ENCODE measurements at places on chromosomes 5 and 9.

DNA sequence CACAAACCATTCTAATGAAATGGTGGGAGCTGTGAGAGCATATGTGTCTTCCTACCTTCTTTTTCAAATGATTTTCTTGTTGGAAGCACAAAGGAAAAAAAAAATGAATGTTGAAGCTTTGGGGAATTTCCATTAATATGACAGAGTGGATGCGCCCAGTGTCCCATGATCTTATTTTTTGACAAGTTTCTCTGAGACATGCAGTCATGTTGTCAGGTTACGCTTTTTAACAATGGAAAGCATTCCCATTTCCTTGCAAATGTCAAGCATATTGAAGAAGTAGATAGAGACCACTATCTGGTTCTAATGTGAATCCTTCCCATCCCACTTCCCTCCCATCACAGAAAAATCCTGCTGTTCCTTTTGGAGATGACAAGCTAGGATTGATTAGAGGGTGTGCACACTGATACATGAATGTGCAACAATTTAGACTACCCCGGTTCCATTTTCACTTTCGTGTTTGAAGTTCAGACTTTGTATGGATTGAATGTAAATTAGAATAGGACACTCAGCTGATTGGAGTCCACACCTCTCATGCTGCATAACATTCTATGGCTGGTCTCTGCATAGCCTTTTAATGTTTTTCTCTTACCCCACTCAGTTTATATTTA lies 919.4 kb downstream of the TLE4 start:
- no peak for DNase-seq

DNA sequence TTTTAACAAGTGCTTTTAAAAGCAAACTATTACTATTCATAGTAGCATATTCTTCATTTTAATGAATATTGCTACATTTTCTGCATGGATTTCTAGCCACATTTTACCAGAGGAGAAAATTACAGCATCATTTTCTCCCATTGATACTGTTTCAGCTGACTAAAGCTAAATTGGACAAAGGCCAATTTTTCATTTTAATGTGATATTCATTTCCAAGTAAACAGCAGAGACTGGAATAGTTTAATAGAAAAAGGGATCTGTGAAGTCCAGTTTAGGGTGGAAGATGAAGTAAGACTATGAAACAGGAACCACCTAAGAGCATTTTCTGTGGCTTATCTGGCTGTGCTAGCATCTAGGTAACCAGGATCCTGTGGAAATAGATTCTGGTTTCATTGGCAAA lies 128.1 kb downstream of the GIN1 start:
- DNase-seq: no peak

- no peak for DNase-seq
Observed at GRCh38 chr5:138263581-138263980, 10.8 kb downstream of the GFRA3 start.

DNA sequence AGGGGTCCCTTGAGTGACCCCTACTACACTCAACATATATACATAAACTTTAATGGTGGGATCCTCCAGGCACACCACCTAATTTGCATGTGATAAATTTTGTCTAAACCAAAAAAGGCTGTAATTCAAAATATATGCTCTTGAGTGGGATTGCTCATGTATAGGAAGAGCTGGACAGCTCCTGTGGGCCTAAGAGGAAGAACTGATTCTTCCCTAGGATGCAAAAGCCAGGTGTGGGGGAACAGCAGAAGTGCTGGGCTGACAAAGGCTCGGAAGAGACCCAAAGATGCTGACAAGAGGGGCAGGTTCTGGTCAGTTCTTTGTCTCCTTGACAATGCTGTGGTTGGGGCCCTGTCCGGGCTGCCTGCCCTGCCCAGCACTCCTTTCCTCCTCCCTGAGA lies 43.9 kb downstream of the PCDH1 start:
- DNase-seq: no peak

DNA sequence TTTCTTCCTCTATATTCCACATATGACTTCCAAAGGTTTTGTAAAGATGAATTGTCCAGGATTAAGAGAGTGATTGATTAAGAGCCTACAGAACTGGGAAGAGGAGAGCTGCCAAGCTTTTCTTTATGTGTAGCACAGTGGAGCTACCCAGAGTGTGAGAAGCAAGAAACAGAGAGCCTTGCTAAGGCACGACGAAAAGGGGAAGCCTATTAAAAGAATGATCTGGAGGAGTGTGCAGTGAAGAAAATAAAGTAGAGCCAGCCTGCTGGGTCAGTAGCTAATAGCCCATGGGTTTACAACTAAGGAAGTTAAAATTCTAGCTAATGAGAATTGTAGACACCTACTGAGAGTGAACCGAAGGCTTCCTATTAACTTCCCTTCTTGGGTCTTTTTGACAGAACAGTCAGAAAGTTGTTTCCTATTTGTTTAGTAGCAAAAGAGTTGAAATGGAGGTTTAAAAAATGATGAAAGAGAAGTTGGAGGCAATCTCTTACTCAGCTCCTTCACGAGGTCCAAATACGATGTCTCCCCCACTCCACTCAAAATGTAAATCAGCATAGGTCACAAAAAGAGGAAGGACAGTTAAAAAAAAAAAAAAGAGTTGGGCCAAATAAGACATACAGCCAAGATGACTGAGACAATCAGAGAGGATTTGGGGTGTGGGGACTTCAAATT lies 957 bp upstream of the PRR16 start:
- no peak for DNase-seq

DNA sequence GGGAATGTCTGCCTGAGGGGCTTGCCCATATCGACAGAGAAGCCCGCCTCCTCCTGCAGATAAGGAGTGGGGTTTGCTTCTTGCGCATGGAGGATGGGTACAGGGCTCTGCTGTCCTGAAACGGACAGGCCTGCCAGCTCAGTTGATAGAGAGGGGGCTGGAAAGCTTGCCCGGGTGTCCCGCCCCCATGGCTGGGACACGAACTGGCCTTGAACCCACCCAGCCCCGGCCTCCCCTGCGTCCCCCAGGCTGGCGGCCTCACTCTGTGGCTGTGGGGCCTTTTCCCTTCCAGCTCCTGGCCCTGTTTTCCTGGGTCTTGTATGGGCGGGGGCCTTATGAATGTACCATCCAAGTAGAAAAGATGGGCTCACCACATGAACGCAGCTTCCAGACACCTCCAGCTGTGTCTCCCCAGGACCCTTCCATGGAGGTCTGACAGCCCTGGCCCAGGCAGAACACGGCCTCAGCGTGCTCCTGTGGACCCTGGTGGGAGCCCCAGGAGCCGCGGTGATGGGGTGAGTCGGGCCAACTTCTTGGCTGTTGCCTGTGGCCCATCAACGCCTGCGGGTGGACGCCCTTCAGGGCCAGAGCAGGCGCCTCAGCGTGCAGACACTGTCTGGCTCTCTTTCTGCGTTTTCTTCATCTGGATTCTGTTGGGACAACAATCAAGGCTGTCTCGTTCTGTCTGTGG lies 15.9 kb upstream of the SLC2A6 start:
- DNase-seq: no peak

- DNase-seq: no peak
Observed at GRCh38 chr9:7051711-7052110, 293.9 kb downstream of the KDM4C start.

GRCh38 chr5:252546-252945 lies 18.9 kb upstream of the PDCD6 start:
- DNase-seq: no peak

DNA sequence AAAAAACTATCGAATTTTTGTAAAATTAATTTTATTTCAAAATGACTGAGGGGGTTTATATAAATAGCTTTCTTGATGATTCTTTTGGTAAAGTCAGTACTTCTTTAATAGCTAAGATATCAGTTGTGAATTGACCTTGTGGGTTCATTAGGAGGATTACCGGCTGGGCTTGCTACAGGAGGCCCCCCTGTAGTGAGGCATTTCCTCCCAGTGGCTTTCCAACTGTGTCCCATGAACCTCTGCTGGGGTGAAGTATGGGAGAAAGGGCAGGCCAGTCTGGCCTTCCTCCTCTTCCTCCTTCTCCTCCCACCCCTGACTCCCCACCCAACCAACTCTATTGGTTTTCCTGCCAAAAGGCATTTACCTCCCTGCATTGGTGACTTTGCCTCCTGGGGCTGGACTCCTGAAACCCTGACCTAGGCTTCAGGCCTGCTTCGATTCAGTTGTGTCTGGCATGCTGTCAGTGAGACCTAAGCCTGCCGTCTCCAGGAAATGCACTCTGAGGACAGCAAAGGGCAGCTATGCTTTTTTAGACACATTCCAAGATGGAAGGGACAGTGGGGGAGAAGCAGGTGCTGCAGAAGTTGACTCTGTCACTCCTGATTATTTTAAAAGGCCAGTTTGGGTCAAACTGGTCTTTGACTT lies 144.8 kb downstream of the HSPA4 start:
- no peak for DNase-seq

- no peak for DNase-seq
Observed at GRCh38 chr5:68147659-68148058, 67.9 kb upstream of the PIK3R1 start.

GRCh38 chr5:14417276-14417730 lies 164.3 kb upstream of the OTULINL start:
- no peak for DNase-seq

GRCh38 chr5:177449140-177450061 lies 2.8 kb downstream of the PRR7 start:
- DNase-seq: no peak

DNA sequence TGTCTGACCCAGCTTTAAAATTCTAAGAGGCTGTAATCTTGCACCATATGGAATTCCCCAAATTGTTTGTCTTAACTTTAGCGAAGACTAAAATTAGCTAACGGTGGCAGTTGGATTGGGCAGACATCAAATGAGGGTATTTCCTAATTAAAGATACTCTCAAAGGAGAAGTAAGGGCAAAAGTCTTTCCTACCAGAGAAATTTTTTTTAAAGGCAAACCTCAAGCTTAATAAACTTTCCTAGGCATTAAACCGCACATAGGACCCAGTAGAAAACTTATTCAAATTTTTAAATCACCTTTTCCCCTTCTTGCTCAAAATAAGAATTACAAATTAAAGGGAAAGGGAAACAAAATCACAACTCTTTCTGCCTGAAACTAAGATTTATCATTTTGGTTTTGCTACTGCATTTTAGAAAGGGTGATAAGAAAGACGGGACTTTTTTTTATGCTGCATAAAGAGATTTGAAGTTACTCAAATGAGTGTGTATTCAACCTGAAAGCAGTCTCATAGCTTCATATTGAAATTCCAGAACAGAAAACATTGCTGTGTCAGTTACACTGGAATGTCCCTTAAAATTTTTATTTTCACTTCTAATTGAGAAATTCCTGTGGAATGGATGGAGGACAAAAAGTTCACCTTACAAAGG lies 189.1 kb upstream of the PTGER4 start:
- DNase-seq: no peak

DNA sequence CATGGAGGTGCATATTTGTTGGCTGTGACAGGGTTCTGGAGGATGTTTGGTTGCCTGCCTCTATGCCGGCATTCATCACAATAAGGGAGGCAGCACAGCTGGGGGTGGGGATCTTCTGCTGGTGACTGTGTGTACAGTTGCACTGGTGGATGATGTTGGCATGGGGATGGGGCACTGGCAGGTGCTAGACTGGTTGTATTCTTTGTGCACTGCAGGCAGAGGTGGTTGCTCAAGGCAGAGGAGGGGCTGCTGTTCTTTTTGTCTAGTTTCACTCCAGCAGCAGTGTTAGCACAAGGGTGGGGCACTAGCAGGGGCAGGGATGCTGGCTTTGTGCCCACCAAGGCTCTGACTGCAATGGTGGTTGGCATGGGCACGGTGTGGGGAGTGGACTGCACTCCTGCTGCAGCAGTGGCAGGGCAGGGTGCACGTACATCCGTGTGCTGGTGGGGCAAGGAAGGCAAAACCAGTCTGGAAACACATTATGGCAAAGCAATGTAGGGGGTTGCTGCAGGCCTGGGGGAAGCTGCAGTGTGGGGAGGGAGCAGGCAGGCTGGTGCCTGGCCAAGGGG lies 69.3 kb downstream of the ISOC1 start:
- no peak for DNase-seq

DNA sequence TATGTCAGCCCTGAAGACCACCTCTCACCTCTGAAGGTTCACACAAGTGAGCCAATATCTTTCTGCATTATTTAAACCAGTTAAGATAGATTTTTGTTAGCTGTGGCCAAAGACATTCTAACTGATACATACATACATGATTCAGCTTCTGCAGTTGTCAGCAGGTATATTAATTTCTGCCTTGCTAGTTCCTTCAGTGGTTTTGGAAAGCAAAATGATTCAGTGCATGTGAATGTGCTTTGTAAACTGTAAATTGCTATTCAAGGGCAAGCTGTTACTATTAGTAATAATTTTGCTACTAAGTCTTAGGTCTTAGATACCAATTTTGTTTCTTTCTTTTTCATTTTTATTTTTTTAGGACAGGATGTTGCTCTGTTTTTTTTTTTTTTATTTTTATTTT lies 89.2 kb upstream of the ERBIN start:
- no peak for DNase-seq

GRCh38 chr5:133129289-133129688 lies 77.5 kb downstream of the HSPA4 start:
- no peak for DNase-seq

DNA sequence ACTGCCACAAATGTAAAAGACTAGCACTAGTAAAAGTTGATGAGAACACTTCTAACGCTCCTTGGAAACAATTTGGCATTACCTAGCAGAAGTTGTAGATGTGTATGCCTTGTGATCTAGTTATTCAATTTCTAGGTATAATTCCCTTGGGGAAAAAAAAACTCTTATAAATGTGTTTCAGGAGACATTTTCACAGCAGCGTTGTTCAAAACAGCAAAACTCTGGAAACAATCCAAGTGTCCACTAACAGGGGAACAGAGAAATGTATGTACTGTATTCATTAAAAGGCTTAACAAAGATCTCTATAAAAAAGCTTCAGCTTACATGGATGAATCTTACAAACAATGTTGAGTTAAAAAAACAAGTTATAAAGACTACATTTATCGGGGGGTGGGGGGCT lies 30.4 kb downstream of the NR3C1 start:
- DNase-seq: no peak

DNA sequence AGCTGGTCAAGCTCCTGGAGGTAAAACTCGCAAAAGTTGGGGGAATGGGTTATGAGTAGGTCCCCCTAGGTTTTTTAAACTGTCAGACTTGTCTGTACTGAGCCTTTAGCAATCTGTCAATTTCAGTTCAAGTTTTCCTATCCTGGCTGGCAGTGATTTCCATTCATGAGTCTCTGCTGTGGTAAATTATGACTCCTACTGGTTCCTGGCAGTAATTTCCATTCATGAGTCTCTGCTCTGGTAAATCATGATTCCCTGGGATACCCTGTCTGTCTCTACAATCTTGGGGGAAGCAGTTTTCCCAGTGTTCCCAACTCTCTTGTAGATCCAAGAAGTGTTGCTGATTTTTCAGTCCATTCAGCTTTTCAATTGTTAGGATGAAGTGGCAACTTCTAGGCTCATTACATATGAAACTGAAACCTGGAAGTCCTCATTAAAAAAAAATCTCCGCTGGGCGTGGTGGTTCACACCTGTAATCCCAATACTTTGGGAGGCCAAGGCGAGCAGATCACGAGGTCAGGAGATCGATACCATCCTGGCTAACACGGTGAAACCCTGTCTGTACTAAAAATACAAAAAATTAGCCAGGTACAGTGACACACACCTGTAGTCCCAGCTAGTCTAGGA lies 91.3 kb upstream of the GPBP1 start:
- peak; percentile 14 for DNase-seq

GRCh38 chr9:110880189-110880588 lies 158.1 kb downstream of the LPAR1 start:
- peak; percentile 7 for DNase-seq

Measured in kidney epithelial cell (primary cell).